ENCODE measurements at places on chromosomes 2 and 18.

DNA sequence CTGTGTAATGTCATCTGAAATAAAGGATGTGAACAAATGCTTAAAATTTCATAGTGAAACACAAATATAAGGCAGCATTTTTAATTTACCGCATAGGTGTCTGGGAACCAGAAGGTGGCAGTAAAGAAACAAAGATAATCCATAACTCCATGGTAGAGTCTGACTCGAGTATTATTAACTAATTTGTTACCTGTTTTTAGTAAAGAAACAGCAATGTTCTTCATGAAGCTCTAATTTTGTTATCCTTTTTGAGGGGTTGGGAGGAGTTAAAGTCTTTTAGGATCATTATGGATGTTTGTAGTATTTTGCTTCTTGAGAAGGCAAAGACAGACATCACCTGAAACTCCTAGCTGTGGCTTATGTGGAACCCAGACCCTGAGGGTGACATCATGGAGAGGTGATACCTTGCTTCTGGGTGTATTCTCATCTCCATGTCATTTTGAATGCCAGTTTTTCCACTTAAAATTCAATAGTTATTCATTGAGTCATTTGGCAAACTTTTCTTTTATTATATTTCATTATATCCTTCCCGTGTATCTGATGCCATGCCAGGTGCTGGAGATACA is 286.2 kb upstream of the EPAS1 start:
- DNase-seq = no peak

DNA sequence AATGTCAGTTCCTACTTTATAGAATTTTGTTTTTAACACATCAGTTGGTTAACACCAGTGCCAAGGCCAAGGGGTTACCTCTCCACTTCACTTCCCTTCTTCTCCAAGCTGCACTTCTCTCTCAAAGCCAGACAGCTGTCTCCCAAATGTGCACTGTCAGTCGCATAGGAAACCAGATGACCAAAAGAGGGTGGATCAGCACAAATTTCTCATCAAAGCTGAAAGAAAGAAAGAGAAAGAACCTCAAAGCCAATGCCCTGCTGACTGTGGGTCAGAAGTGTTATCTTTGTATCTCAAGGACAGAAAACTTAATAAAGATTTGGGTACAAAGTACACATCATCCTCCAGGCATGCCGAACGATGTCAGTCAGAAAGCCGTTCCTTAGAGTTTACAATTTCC is 32.2 kb downstream of the SPATS2L start:
- DNase-seq = no peak

DNA sequence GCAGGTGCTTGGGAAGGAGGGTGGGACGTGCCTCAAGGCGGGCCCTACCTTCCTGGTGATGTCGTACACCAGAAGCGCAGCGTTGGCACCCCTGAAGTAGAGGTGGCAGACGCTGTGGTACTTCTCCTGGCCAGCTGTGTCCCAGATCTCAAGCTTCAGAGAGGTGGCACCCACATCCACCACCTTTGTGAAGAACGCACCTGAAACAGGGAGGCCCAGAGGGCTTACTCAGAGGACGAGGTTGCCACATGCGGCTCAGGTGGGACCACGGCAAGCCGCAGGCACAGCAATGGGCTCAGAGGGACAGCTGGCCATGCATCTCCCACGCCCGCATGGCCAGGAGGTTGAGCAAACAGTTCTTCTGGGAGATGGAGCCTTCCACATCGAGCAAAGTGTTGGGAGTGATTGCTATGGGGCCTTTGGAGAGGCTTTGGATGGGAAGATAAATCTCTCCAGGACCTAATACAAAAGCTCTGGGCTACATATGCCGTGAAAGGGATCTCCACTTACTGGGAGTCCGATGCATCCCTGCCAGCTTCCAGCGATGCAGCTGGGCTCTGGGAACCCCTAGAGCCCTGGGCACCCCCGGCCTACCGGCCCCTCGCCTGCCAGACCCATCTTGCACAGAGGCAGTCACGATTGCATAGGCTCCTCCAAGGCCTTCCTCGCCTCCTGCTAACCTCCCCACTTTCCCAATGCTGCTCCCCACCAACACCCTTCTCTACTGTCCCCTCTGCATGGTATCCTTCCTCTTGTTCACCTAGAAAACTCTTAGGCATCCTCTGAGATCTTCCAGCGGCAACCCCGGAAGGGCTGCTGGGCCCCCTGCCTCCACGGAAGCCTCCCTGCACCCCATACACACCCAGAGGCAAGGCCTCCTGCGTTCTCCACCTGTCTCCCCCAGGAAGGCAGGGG is 11.8 kb downstream of the PRLH start:
- no peak for DNase-seq

DNA sequence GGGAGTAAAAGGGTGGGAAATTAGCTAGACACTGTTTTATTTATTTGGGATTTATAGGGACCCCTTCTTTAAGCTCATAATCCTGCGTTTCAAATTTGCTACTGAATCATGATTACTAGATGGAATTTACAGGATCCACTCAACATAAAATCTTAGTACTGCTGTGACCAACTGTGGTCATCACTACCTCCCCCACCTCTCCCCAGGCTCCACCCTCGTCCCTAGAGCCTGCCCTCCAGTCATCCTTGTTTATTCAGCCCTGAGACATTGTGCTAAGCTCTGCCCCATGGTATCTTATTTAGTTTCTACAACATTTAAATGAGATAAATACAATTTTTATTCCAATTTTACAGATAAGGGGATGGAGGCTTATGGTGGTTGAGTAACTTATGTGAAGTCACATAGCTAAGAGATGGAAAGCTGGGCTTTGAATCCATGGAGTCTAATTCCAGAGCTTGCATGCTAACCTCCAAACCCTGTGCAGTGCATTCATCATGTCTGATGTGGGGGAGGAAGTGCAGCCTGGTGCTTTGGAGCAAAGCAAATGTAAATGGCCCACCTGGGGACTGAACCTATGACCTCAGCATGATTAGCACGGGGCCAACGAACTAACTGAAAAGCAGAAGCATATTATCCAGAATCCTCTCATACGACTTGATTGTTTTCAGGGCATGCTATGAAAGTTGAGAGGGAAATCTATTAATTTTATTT is 502.4 kb downstream of the TMEM182 start:
- DNase-seq = no peak

DNA sequence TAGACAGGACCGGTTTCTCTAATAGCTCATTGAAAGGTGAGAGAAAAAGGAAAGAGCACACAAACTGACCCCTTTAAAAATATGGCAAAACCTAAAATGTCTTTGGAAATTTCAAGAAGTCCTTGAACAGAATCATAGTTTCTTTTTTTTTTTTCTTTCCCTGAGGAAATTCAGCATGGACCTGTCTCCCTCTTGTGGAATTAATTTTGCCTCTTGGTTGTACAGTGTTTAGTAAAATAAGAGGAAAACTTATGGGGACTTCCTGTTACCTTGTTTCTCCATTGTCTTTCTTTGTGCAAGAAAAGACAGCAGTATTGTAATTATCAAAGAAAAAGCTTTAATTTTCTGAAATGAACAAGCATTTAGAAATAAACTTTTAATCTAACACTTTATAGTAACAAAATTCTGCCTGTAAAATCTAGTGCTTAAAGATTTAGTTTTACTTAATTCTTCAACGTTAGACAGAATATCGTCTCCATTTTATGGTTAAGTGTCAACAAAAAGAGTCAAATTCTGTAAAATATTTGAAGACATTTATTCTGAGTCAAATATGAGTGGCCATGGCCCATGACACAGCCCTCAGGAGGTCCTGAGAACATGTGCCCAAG is 176.3 kb upstream of the NABP1 start:
- DNase-seq = no peak

DNA sequence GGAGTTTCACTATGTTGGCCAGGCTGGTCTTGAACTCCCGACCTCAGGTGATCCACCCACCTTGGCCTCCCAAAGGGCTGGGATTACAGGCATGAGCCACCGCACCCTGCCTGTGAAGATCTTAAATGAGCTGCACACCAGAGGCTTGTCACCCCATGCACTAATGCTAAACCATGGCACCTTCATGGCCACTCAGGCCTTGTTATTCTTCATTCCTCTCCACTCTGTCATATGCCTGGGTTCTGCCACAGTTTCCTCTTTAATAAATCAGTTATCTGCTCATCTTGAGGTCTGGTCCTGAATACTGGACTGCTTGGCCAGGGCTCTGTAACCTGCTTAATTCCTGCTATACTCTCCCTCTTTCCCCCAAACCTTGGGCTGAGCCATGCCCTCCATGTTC is 303.9 kb upstream of the FBXO11 start:
- DNase-seq = no peak

GRCh38 chr2:240256704-240257637 is 116.5 kb upstream of the OTOS start:
- DNase-seq = peak; percentile 8

DNA sequence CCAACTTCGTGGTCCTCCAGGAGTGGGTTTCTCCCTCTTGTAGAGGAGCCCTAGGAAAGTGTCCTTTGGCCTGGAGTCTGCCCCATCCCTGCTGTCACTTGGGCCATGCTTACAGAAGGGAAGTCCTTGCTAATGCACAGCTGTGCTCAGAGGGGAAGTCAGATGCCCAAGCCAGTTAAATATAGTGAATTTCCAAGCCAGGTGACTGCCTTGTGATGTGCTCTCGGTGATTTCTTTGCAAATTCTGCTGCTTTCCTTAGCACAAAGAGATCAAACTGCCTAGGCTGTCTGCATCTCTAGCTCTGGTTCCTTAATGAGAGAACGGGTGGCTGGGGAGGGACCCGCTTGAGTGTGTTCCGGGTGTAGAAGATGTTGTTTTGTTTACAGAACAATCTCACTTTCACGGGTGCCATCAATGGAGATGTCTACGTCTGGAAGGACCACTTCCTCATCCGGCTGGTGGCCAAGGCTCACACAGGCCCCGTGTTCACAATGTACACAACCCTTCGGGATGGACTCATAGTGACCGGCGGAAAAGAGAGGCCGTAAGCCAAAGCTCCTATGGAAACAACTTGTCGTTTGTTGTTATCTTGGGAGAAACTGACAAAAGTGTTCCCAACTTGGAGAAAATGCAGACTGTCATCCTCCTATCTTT is 91.4 kb downstream of the RTN4 start:
- DNase-seq = no peak

DNA sequence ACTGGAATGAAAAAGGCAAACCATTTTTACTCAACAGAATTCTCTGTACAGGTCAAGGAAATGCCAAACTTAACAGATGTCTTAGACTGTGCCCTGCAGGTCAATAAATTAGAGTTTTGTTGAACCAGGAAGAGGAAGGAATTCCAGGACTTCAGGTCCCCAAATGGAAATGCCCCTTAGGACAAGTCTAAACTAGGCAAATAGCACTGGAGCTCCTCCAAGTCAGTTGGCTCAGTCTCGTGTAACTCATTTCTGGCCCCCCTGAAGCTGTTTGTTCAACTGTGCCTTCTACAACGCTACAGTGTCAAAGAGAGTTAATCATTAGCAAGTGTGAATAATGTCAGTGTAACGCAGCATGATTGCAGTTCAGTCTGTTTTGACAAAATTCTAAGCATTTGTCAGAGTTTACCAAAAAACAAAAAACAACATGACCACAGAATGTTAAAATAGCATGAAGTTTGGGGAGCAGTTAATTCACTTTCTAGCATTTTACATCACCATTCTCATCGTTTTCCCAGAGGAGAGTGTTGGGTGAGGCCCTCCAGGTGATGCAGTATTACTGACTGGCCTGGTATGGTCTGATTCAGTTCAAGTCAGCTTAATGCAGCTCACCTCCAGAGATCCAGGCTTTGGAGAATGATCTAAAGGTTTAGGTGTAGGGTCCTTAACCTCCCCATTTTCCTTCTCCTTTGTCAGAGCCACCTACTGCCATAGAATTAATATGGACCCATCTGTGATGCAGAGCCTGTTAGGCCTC is 108.1 kb downstream of the AQP4 start:
- no peak for DNase-seq
